ENCODE measurements at places on chromosomes 2 and 18. TPM values are rescaled to one million over a fixed set of nuclear protein-coding genes. Genes with fewer than 3 reads are reported as not detected.

PKP4 gene
- total RNA-seq: 100 TPM

CNRIP1 gene
- 45.9 TPM for total RNA-seq

LINC00305 gene
- not detected for total RNA-seq

FBXO41 gene
- total RNA-seq: 7.2 TPM
